NCI-H1048 (cell line): ENCODE measurements at places on chromosomes 12 and 14.

GRCh38 chr12:120940799-120941198, 36.6 kb upstream of the SPPL3 start:
- DNase-seq: no peak

GRCh38 chr14:65962952-65963351, 523.2 kb upstream of the CCDC196 start:
- no peak for DNase-seq

GRCh38 chr12:22275843-22276242, 58.7 kb downstream of the ST8SIA1 start:
- no peak for DNase-seq

DNA sequence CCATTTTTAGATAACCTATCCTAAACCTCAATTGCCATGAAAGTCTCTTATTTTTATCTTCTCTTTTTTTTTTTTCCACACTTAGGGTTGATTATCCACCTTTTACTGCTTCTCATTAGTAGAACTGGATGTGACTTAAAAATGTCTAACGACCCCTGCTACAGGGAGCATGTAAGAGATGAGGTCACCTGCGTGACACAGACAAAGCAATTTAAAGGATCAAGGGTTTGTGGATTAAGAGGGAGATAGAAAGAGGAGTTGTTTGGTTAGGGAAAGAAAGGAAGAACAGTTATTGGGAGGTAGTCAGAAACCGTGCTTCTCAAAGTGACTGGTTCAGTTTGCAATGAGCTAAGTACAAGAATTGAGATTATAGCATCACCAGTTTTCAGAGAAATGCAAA, 239.1 kb downstream of the ALX1 start:
- no peak for DNase-seq

DNA sequence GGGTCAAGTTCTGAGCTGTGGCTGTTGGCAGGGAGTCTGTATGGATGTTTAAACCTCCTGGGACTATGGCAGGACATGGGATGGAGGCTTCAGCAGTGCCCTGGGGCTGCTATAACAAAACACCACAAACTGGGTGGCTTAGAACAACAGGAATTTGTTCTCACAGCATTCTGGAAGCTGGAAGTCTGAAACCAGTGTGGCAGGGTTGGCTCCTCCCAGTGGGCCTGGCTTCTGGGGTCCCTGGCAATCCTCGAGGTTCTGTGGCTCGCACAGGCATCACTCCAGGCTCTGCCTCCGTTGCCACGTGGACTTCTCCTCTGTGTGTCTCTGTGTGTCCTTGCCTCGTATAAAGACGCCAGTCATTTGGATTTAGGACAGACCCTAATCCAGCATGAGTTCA, 39.9 kb downstream of the FZD10 start:
- DNase-seq: no peak

- DNase-seq: no peak
Measured at GRCh38 chr12:737122-737739, 15.1 kb upstream of the WNK1 start.

- DNase-seq: no peak
Measured at GRCh38 chr12:51751661-51752060, 96.9 kb downstream of the FIGNL2 start.

GRCh38 chr12:114476159-114476558, 70.2 kb upstream of the TBX5 start:
- no peak for DNase-seq

- no peak for DNase-seq
Measured at GRCh38 chr14:102911991-102912761, 10.3 kb upstream of the AMN start.

DNA sequence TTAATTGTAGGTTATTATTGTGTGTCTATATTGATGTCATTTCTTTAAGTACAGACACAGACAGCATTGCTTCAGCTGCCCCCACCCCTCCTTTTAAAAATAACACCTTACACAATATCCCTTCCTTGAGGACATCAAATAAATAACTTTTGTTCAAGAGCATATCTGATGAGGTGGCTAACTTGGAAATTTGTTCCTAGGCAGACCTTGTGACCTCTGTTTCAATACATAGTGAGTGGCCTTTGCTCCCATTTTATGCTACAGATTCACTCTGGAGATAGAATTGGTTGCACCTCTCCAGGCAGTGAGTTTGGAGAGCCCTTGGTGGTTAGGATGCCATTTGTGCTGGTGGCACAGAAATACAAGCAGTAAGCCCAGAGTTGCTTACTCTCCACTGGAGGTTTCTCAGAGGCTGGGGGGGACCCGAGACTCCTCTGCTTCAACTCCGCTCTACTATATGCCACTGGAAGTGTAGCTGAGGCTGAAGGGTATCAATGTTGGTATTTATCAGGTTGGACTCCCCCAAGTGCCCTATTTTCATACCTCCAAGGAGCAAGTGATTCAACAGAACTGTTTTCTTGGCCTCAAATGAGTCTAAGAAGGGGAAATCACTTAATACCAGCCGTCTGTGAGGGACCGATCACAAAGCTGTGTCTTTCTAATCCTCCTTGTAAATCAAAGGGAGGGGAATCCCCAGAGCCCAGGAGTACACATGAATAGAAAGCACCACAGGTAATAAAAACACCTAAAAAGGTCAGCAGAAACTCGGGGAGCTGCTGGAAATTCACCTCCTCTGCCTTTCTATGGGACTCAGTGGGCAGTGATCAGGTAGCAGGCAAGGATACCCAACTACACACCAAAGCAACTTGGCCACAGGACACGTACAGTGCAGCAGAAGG, 463.1 kb downstream of the RAD51B start:
- DNase-seq: no peak

DNA sequence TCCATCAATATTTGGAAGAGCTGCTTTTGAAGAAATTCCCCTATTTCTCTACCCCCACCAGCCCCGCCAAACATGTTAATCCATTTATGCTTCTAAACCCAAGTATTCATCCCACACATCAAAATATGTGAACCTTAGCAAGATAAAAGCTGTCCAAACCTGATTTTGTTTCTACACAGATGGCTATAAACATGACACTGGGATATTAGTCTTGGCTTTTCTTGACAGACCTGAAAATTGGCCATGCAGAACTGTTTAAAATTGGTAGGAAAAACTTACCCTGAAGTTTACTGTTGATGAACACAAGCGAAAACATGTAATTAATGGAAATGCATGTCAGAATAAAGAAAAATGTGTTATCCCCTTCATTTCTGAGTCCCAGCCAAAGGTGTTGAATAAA, 370.0 kb downstream of the EGLN3 start:
- DNase-seq: no peak

DNA sequence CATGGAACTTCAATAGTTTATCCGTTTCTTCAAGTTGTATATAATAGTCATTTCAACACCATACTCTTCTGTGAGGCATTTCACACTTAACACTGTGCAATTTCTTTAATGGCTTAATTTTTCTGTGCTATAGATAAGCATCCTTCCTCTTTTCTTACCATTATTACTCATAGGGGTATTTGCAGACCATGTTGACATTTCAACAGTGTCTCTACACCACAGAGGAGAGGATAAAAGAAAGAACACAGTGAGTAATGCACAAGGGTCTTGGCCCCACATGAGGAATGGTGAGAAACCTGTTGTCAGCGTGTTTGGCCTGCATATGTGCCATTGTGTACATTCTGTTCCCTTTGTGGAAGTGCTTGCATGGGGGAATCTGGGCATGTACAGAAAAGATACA, 421.5 kb upstream of the MDGA2 start:
- no peak for DNase-seq

DNA sequence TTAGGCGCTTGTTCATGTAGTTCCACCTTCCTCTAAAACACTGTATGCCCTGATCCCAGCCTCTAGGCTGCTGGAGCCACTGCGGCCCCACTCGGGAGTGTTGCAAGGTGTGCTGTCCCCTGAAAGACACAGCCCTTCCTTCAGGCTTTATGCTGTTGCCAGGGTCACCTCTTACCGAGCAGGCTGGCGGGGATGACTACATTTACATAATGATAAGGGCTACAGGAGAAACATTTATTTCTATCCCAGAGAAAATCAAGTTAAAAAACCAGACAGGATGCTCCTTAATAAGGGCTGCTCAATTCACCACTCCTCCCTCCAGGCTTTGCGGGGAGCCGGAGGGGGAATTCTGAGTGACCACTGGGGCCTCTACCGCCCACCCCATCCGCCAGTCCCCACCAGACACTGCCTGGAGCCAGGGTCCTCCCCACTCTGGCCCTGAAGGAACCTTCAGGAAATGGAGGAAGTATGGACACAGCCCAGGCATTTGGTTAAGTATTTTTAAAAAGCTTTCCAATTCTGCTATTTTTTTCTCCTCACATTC, 200.6 kb downstream of the TTC7B start:
- DNase-seq: no peak
